ENCODE measurements at places on chromosomes 6 and 20.

DNA sequence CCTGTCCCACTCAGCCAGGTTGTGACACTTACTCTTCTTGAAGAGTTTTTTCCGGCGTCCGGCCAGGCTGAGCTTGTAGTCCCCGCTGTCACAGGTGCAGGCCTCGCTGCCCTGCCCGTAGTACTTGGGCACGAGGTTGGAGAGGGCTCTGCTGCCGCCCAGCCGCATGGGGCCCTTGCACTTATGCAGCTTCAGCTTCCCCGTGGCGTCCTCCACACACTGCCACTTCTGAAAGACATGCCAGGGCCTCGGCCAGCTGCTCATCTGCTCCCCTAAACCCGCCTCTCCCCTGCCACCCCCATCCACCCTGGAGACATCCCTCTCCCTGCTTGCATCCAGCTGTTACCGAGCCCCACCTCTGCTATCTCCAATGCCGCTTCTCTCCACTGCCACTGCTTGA, 113.1 kb downstream of the SULF2 start:
- no peaks in the 10 kb centered on the region for H3K4me1 ChIP-seq
- H3K36me3 ChIP-seq: no peaks in the 10 kb centered on the region
- H3K27ac ChIP-seq: no peak overlapping the region

GRCh38 chr6:36968266-36968977, 13.9 kb downstream of the PI16 start:
- H3K36me3 ChIP-seq: peaks cover 28% of the 10 kb centered on the region
- H3K4me3 ChIP-seq: no peak overlapping the region
- H3K27ac ChIP-seq: no peak overlapping the region
- no peaks in the 10 kb centered on the region for H3K4me1 ChIP-seq
- no peaks in the 10 kb centered on the region for H3K27me3 ChIP-seq
- no peak for DNase-seq

GRCh38 chr6:24004062-24004461, 122.0 kb upstream of the NRSN1 start:
- H3K36me3 ChIP-seq: no peaks in the 10 kb centered on the region
- H3K27me3 ChIP-seq: no peaks in the 10 kb centered on the region
- H3K4me3 ChIP-seq: no peak overlapping the region
- DNase-seq: no peak
- no peak overlapping the region for H3K27ac ChIP-seq

DNA sequence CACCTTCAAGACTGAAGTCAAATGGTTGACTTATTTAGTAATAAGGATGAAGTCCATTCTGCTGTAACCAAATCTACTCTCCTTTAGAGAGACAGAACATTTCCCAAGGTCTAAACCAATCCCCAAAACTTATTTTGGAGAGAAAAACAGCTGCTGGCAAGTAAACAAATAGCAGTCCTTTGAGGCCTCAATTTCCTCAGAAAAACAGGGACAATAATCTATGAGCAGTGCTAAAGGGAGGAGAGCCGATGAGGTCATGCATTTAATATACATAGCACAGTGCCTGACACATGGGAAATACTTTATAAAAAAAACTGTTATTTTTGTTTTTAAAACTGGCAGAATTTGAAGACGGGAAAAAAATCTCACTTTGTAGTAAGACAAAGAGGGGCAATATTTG, 526.0 kb downstream of the EPM2A start:
- no peaks in the 10 kb centered on the region for H3K27me3 ChIP-seq
- H3K4me3 ChIP-seq: no peak overlapping the region
- H3K36me3 ChIP-seq: no peaks in the 10 kb centered on the region
- peaks cover 55% of the 10 kb centered on the region for H3K4me1 ChIP-seq
- H3K27ac ChIP-seq: no peak overlapping the region

DNA sequence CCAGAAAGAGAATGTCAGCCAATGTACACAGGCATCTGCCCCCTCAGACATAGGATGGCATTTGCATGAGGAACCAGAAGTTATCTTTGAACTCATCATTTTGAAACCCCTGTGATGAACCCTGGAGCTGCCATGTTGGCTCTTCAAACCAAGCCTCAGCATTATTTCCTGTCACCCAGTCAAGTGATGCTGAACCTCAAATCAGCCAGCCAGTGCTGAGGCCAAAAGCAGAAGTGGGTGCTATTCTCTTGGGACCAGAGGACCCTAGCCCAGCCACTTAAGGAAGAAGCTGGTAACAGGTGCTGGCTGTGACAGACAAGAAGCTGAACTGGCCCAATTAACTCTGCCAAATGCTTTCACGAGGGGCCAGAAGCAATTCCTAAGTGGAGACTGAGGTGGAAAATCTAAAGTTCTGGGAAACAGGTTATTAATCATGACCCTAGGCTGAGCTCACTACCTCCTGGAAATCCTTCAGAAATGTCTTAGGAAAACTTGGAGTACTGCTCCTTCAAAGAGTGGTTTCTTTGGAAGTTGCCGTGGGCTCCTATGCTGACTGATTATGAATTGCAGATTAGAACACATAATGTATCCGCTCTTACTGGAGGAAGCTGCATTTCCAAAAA, 4.0 kb downstream of the PKIG start:
- peaks cover 19% of the 10 kb centered on the region for H3K36me3 ChIP-seq
- H3K4me3 ChIP-seq: no peak overlapping the region
- H3K4me1 ChIP-seq: peaks cover 68% of the 10 kb centered on the region
- no peaks in the 10 kb centered on the region for H3K27me3 ChIP-seq
